ENCODE measurements at places on chromosomes 5 and 9.

DNA sequence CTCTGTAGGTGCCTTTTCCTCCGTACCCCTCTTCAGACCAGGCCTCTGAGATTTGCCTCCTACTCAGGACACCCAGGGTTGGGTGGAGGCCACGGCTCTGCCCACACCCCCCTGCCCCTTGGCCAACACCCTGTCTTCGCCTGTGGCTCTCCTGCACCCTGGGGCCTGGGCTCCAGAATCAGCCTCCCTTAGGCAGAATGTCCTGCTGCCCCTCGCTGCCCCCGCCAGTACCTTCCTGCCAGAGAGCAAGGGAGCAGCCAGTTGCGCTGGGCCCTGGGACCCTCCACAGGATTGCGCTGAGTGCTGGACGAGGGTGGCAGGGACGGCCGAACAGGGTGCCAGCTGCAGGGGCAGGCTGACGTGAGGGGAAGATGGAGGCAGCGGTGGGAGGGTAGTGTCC is 53.5 kb downstream of the COL5A1 start:
- no peak for DNase-seq

DNA sequence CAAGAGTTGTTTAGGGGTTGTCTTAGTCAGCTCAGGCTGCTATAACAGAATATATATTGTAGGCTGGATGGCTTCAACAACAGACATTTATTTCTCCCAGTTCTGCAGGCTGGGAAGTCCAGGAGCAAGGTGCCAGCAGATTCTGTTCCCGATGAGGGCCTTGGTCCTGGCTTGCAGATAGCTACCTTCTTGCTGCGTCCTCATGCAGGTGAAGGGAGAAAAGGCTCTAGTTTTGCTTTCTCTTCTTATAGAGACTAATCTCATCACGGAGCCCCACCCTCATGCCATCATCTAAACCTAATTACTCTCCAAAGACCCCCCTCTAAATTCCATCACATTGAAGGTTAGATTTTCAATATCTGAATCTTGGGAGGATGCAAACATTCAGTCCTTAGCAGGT is 246.0 kb upstream of the ANKRD55 start:
- no peak for DNase-seq

GRCh38 chr5:144015961-144016360 is 154.5 kb downstream of the YIPF5 start:
- DNase-seq = no peak

- DNase-seq = no peak
These were observed 37.0 kb downstream of the IL31RA start for GRCh38 chr5:55888205-55888604.

- no peak for DNase-seq
These were observed 67.1 kb downstream of the KLF4 start for GRCh38 chr9:107422189-107423185.

DNA sequence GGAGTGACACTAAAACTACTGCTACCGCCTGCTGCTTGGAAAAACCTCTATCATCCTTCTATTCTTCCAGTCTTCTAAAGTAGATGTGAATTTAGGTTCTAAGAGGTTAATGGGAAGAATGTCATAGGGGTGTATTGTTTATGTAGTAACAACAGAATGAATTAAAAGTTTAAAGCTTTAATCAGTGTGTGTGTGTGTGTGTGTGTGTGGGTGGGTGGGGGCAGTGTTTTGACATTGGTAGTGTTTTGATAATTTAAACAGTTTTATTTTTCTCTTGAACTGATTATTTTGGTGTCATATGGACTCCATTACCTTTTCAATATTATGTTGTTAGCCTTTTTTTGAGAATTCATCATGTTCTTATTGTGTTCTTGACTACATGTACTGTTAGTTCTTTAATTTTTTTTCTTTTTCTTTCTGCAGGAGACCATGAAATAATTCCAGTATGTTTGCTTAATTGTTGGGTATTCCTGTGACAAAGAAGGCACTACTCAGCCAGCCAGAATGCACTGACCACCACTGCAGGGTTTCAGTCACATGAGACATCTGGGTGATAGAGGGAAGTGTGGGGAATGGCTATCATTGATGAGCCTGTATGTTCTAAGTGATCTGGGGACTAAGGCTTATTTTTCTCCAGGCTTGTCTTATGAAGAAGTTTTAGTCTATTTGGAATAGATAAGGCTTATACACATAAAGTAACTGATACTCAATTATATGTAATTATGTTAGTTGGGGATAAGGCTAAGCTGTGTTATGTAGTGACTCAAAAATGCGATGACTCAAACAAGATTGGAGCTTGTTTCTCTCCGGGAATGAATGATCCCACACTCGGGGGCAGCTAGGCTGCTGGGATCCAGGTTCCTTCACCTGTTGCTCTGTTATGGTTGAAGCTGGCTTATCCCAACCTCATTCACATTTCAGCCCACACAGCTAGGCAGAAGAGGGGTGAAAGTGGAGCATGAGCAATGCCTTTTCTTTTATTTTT is 50.2 kb upstream of the ACTBL2 start:
- DNase-seq = no peak

- no peak for DNase-seq
These were observed 108.0 kb downstream of the STARD4 start for GRCh38 chr5:111404270-111404769.

DNA sequence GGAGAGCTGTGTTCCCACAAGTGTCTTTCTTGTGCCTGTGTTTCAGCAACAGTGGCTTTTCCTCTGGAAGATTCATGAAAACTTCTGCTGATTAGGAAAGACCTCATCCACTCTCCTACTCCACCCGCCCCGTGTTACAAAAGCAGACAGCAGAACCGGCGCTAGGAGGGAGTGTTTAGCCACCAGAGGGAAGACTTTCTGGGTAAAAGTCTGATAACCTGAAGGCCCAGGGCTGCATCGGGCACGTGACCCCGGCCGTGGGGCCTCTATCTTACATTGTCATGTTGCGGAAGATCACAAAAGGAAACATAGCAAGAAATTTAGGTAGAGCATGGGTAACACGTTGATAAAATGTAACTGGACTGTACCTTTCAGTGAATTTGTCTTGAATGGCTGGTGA is 32.0 kb upstream of the DMRT2 start:
- no peak for DNase-seq

DNA sequence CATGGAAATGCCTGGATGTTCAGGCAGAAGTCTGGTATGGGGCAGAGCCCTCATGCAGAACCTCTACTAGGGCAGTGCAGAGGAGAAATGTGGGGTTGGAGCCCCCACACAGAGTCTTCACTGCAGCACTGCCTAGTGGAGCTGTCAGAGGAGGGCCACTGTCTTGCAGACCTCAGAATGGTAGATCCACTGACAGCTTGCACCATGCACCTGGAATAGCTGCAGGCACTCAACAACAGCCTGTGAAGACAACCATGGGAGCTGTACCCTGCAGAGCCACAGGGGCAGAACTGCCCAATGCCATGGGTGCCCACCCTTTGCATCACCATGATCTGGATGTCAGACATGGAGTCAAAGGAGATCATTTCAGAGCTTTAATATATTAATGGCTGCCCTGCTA is 36.9 kb downstream of the TRIP13 start:
- no peak for DNase-seq

DNA sequence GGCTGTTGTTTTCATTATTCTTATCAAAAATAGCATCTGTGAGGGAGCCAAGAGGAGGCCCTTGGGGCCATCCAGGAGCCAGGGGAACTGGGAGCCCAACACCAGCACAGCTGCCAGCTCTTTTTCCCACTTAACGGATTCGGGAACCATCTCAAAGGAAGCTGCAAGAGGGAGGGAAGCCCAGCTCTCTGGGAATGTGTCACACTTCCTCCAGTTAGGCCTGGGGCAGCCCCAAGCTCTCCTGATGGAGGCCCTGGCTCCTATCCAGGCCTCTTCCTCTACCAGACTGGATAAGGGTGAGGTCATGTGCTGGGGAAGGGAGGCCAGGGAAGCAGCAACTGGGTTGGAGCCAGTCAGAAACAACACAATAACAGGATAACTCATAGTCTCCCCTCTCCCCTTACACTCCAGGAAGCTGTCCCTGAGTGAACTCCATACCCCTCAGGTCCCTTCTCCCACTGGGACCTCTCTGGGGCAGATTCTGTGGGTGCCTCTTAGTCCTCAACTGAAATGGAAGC is 12.7 kb downstream of the CSF2 start:
- no peak for DNase-seq

DNA sequence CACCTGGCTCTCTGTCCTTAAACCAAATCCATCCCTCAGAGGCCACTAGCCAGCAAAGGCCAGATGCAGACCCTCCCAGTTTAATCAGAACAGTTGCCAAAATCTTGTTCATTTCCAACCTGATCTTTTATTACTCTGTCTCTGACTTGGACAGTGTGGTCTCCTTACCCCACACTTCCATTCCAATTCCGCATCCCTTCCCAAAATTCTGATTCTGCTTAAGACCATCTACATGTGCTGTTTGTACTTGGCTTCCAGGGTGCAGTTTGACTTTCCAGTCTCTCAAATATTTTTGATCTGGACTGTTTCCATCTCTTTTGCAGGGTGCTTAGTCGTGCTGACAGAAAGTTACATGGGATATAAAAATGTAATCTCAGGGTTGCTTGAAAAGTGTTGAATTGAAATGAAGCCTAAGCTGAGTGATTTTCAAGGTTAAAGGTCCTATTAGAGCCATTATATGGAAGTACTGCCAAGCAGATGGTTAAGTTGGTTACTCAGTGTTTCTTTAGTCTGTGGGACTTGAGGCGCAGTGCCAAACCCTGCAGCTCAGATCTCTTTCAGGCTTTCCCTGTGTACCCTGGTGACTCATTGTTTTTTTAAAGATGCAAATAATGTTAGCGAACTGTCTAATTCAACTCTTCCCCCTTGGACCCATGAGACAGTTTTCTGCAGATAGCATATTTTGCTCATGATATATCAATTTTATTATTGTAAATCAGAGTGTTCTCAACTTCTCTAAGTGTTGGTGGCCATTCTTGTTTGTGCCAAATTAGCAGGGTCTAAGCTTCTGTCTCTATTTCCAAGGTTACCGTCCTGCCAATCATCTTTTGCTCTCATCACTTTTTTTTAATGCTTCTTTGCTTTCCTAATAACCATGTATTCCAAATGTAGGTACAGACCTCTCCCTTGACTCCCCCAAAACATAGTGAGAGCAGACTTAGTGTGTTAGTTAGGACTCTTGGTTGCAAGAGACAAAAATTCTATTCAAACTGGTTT is 18.2 kb upstream of the DCP2 start:
- DNase-seq = no peak

DNA sequence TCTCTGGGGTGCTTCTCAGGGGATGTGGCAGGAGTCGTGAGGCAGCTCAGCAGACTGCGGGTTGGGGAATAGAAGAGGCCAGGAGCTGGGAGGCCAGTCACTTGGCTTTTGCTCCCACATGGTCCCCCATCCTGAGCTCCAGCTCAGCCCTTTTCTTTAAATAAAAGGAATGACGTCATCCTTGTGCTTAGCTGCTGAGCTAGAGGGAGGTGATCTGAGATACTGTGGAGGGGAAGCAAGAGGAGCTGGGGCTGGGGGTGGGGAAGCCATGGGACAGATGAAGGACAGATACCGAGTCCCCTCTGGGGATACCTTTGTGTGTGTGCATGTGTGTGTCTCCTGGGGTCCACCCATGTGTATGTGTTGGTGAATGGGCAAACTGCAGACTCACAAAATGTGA is 89.0 kb upstream of the ARAP3 start:
- no peak for DNase-seq

- DNase-seq = no peak
These were observed 38.8 kb upstream of the GLRX start for GRCh38 chr5:95861221-95861863.

DNA sequence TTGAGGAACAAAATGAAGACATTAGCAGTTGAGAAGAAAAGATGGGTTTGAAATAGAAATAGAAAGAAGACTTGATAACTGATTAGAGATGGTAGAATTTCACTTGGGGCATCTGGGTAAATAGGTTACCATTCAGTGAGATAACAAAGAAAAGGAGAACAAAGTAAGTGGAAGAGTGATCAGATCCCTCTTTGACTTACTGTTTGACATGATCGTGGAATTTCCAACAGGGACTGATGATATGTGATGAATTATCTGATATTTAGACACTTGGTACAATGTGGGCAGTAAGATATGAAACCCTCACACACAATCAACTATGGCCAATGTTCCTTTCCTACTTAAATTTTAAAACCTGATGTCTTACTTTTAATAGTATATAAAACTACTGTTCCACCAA is 70.1 kb upstream of the STARD4 start:
- no peak for DNase-seq

- DNase-seq = no peak
These were observed 116.1 kb upstream of the RASA1 start for GRCh38 chr5:87151547-87151946.

DNA sequence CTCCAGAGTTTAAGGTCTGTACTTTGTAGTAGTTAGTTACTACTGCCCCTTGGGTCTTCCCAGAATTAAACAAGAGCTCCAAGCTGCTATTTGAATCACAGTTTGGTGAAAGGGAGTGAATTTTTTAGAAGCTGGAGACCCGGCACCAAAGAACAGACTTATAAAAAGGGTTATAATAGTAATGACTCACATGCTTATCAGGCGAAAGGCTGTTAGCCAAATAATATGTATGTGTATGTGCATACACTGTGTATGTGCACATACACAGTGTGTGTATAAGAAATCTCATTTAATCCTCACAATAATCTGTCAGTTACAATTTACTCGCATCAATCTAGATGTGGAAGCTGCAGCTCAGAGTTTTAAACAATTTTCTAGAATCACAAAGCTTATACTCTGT is 59.5 kb upstream of the ITGA1 start:
- no peak for DNase-seq

DNA sequence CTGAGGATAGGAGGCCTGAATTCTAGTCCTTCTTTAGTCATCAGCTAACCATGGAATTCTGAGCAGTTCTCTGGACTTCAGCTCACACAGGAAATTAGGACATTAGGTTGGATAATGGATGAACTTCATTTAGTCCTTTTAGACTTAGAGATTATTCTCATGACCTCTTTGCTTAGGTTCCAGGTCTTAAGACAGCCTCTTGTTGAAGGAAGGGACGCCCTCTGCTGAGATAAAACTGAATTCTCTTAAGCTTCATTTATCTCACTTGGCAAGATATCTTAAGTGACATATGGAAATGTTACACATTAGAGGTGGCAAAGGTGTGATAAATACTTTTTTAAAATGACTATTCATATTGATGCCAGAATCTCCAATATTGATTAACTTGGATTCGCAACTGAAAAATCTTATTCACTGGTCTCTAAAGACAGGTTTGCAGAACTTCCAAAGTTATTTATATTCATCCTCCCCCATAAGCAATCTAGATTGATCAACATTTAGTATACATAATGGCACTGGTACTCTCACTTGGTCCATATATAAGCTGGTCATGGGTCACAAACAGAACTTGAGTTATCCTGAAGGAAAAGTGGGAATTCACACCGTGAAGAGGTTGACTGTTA is 16.9 kb upstream of the ZNF366 start:
- DNase-seq = no peak

GRCh38 chr5:164233791-164234190 is 728.4 kb downstream of the MAT2B start:
- no peak for DNase-seq

DNA sequence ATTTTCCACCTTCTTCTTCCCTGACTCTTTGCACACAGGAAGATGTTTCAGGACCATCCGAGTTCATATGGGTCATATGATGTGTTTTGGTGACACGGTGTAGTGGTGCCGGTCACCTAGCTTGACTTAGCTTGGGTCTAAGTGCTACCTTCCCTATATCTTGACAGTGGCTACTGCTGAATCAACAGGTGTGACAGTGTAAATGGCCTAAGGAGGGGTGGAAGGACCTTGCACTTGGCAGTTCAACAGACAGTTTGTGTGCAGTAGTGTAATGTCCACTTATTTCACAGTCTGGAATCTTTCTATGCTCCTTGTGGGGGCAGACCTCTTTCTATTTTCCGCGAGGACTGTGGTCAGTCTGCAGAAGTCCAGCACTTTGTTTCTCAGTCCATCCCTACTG is 43.8 kb downstream of the CARTPT start:
- no peak for DNase-seq

GRCh38 chr9:93830012-93830596 is 125.1 kb downstream of the BARX1 start:
- DNase-seq = no peak
